Right cardiac atrium (tissue), 5 donors: ENCODE measurements at places on chromosomes 12 and 14. TPM values are rescaled to one million over a fixed set of nuclear protein-coding genes. Genes with fewer than 3 reads are reported as not detected.

DNA sequence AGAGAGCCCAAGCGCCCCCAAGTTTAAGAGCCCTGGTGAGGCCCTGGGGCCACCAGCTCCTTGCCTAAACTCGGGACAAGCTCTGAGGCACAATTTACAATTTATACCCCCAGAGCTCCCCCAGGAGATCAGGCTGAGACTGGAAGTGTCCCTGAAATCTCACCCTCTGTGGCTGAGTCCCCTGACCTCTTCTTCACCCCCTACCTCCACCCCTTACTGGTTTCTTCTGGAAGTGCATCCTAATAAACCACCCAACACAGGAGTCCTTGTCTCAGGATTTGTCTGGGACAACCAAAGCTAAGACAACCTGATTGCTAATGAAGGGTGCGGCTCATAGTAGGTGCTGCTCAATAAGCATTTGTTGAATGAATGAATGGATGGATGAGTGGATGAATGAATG lies 206.4 kb downstream of the BCL11B start:
- no peak for DNase-seq

DNA sequence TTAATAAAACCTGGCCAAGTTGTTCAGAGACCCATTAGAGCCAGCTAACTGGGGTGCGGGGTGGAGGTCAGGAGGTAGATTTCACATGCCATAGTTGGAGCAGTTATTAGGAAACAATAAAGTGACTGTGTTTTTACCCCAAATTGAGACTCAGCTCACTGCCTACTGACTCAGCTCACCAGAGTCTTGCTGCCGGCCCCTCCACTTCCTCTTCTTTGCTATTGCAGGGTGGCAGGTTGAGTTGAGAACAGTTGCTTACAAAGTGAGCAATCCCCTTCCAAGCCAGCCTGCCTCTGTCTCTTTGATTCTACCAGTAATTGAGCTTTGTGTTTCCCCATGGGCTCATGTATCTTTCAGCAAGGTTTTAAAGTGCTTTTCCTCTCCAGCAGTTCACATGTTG lies 12.9 kb downstream of the ST8SIA1 start:
- DNase-seq: peak; percentile 59

GRCh38 chr14:86057018-86057667 lies 527.2 kb downstream of the FLRT2 start:
- no peak for DNase-seq

- no peak for DNase-seq
These were observed 20.8 kb upstream of the GLIPR1 start for GRCh38 chr12:75459755-75460154.

GRCh38 chr14:63249092-63249491 lies 44.8 kb downstream of the RHOJ start:
- DNase-seq: no peak

DNA sequence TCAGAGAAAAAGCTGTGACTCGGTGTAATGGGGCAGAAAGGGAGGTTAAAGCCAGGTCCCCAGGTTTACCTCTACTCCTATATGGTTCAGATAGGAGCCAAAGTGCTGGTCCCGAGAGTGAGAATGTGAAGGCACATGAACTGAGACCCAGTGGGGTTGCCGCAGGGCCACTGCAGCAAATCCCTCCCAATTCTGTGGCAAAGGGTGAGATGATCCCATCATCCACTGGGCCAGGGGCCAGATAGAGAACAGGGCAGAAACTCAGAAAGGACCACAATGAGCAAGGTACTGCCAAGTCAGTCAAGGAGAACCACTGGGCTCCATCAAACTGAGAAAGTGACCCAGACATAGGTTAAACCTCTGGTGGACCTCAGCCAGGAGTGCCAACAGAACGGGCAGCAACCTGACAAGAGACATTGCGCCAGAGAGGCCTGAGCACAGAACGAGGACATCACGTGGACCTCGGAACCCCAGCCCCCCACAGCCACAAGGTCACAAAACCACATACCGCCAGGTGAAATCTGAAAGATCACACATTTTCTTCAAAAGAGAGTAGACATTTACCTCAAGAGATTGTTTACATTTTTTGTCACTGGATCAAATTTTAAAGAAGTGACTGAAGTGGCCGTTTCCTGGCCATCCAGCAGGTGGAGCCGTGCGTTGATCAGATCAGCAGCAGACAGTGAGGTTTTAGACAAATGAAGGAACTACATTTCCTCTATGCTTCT lies 20.5 kb upstream of the ITPR2 start:
- peak; percentile 79 for DNase-seq

GRCh38 chr12:48601013-48601756 lies 31.3 kb upstream of the LALBA start:
- no peak for DNase-seq

DNA sequence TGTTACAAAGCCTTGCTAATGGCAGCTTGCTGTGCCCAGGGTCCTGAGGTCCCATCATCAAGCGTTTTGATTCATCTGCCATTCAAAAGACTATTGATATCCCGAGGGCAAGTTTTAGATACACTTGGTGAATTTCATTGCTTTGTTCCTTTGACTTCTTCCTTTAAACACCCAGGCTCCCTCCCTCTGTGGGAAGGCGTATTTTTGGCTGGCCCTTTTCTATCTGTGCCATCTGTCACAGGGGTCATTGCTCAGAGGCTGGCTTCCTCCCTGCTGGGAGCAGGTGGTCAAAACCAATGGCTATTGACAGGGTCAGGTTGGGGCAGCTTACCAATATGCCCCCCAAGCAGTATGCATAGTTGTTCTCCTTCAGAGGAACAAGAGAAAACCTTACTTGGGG lies 40.0 kb downstream of the SCN8A start:
- no peak for DNase-seq

DNA sequence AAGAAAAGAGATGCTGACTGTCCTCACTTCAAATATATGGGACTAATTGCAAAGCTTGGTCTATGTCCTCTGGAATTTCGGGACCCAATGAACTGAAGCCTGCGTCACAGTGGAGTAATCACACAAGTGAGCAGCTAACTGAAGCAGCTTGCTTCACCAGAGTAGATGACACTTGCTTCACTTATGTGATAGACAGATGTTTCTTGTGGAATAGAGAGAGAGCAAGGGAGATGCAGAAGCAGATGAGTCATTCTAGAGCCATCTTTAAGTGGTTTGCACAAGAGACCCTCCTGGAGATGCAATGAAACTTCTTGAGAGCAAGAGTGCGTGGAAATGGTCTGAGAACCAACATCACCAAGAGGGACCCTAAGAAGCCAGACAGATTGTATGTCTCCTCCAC lies 1537.1 kb upstream of the FLRT2 start:
- no peak for DNase-seq

DNA sequence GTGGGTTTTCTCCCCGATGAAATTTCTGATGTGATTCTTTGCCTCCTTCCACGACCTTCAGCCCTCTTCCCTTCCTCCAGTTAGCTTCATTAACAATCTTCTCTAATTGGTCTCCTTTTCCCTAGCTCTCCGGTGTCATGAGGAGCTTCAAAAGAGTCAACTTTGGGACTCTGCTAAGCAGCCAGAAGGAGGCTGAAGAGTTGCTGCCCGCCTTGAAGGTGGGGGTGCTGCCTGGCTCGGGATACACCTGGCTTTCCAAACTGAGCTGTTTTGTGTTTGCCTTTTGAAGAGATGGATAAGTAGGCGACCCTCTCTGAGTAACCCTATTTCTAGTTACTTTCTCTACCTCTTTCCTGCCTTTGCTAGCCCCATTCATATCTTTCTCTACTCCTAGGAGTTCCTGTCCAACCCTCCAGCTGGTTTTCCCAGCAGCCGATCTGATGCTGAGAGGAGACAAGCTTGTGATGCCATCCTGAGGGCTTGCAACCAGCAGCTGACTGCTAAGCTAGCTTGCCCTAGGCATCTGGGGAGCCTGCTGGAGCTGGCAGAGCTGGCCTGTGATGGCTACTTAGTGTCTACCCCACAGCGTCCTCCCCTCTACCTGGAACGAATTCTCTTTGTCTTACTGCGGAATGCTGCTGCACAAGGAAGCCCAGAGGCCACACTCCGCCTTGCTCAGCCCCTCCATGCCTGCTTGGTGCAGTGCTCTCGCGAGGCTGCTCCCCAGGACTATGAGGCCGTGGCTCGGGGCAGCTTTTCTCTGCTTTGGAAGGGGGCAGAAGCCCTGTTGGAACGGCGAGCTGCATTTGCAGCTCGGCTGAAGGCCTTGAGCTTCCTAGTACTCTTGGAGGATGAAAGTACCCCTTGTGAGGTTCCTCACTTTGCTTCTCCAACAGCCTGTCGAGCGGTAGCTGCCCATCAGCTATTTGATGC lies 797 bp downstream of the ESPL1 start:
- no peak for DNase-seq

DNA sequence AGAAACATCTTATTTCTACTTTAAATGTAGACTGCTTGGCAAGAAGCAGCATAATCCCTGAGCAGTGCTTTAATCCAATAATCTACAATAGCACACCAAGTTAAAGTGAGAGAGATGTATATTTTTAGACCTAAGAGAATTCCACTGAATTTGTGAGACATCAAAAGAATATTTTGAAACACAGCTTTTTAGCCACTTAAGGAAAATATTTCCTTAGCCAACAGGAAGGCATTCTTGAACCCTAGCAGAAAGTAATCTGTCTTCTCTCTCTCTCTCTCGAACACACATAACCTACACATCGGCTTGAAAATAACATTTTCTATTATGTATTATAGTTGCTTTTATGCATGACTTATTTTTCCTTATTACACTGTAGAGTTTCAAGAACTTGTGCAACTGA lies 34.0 kb downstream of the KITLG start:
- no peak for DNase-seq

- DNase-seq: no peak
These were observed 112.5 kb upstream of the MED13L start for GRCh38 chr12:116389990-116390389.

GRCh38 chr14:99654235-99654985 lies 9.5 kb downstream of the HHIPL1 start:
- peak; percentile 90 for DNase-seq

DNA sequence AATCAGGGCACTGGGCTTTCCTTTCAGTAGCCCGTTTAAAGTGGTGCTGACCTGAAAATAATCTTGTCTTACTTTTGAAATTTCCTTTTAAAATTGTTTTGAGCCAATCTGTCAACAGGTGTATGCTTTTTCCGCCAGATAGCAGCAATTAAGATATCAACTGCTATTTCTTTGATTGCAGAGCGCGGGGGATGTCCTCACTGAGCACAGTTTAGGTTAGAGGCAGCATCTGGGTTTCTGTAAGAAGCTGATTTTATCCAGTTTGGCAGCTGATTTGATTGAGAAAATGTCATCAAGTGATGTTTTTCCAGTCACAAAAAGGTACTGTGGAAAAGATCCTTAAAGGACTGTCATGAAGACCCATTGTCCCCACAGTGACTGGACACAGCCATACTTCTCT lies 371.8 kb downstream of the ADAMTS20 start:
- no peak for DNase-seq

- no peak for DNase-seq
These were observed 1087.4 kb upstream of the FLRT2 start for GRCh38 chr14:84442521-84442920.

DNA sequence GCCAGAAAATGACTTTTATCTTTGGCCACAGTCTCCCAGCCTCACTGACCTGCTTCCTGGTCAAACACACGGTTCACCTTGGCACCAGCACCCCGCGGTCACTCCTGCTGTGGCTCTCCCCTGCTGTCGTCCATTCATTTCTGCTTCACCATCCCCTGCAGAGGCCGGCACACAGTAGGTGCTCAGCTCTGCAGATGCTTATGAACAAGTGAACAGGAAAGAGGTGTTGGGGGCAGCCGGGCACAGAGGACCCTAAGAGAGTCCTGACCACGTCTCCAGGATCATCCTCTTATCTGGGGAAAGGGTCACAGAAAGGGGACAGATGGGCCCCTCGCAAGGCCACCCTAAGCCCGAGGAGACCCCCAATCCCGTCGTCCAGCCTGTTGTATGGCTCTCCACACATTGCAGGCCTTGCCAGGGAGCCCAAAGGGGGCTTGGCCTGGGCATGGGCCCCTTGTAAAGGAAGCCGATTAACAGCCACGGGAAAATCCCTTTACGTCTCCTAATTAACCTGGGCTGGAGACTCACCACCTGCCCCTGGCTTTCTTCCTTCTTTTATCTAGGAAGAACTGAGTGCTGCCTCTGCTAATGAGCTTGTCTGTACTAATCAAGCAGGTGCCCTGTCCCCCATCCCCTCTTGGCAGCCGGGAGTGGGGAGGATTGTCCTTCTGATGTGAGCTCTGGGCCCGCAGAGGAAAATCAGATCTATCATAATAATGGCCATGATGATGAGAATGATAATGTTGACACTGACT lies 119.2 kb downstream of the AACS start:
- no peak for DNase-seq

- DNase-seq: peak; percentile 2
These were observed 7.6 kb upstream of the SCARB1 start for GRCh38 chr12:124871297-124871696.

- DNase-seq: no peak
These were observed 15.9 kb upstream of the FLVCR2 start for GRCh38 chr14:75562489-75562888.

- no peak for DNase-seq
These were observed 29.6 kb downstream of the SMUG1 start for GRCh38 chr12:54159140-54159539.

GRCh38 chr12:115129727-115130126 lies 445.8 kb upstream of the TBX3 start:
- no peak for DNase-seq

DNA sequence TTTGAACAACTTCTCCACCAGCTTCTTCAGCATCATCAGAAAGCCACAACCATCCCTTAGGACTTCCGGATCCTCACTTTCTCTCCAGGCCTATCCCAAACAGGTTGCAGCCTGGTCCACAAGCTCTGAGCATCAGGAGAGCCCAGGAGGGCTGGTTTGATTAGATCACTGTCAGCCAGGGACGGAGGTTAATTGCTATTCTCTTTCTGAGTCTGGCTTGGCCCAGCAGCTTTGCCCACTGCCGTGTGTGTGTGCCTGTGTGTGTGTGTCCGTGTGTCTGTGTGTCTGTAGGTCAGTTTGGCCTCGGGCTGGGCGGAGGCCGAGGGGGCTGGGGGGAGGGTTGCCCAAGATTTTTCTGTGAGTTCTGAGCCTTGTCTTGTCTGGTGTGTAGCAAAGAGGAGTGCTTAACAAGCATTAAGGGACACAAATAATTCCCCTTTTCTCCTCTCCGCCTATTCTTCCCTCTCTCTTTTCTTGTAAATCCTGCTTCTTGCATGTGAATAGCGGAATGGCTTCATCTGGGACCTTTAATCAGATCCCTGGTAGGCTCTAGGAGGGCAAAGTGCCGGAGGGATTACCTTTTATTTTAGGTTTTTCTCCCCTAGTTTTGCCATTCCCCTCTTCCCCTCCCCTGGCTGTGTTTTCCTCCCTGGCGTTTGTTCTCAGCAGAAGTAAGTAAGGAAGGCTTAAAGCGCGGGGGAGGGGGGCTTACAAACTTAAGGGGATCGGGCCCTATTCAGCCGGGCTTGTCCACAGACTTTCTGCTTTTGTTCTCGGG lies 138.2 kb upstream of the LHX5 start:
- DNase-seq: no peak

Gene RNF212B
- total RNA-seq: not detected

Gene GARIN6
- total RNA-seq: not detected

Gene TAS2R8
- total RNA-seq: not detected

Gene CCDC197
- total RNA-seq: 0.45 TPM

Gene BCL7A
- 11.6 TPM for total RNA-seq

Gene PPFIA2
- 1.3 TPM for total RNA-seq

Gene DIO3
- total RNA-seq: 0.17 TPM

Gene LPAR5
- 1.7 TPM for total RNA-seq

Gene MDGA2
- 0.14 TPM for total RNA-seq

Gene SCNN1A
- 0.80 TPM for total RNA-seq

Gene PRKD1
- total RNA-seq: 7.5 TPM
